Activated T-helper 17 cell treated with anti-CD3 and anti-CD28 coated beads, Interleukin-2, amount 50 U/mL, for 72 hours (primary cell): ENCODE measurements at places on chromosomes 12 and 14.

GRCh38 chr12:50739611-50740010 is 24.3 kb upstream of the ATF1 start:
- peak; percentile 31 for ATAC-seq

DNA sequence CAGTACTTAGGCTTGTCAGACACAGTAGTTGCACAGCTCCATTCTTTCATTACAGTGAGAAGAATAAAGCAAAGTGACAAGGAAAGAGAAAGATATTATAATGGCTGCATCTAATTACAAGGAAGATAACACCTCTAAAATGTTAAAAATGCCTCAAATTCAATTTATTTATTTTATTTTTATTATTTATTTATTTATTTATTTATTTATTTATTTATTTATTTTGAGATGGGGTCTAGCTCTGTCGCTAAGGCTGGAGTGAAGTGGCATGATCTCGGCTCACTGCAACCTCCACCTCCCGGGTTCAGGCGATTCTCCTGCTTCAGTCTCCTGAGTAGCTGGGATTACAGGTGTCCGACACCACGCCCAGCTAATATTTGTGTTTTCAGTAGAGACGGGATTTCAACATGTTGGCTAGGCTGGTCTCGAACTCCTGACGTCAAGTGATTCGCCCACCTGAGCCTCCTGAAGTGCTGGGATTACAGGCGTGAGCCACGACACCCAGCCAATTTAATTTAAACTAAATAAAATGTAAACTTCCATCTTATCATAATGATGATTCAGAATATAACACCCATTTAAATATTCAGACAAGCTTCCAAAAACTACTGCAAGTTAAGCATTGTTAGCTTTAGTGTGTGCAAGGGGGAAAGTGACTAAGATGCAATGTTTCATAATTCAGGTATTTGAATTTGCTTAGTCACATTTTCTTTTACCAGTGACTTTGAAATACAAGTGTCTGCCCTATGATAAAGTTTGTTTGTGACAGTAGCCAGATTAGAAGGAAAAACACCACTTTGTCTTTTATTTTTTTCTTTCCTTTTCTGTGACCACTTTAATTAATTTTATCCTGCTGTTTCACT is 2.4 kb upstream of the CFAP54 start:
- ATAC-seq, result no peak

DNA sequence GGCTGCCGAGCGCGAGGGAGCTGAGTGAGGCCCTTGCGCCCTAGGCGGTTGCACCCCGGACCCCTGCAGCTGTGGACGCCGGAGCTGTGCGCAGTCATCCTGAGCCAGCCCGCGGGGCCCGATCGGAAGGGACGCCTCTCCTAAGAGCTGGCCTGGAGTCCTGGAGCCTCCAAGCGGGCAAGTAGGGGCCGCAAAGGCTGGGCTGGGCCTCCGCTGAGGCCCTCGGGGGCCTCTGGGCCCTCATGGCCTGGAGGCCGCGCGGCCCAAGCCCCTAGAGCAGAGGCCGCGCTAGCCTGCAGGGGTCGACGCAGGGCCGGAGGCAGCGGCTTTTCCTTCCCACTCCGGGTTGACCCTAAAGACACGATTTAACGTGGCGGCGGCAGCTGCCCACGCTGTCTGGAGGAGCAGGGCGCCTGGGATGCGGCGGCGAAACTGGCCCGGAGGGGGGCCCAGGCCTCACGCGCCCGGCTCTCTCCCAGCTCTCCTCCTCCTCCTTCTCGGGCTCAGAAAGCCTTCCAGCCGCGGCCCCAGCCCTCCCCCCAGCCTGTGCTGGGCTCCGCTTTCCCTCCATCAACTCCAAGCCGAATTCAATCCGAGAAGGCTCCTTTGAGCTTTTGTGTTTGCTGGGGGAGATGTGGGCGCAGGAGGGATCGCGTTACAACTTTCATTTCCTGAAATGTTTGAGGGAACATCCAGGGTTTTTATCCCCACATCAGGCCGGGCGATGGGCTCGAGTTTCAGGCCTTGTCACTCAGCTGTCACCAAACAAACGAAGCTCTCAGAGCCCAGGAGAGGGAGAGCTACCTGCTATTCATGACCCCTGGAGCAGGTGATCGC is 11.6 kb downstream of the SIX1 start:
- ATAC-seq, result peak; percentile 7

GRCh38 chr14:75217508-75218206 is 41.2 kb upstream of the TMED10 start:
- no peak for ATAC-seq

GRCh38 chr14:55062517-55063351 is 11.3 kb downstream of the MAPK1IP1L start:
- ATAC-seq, result no peak

DNA sequence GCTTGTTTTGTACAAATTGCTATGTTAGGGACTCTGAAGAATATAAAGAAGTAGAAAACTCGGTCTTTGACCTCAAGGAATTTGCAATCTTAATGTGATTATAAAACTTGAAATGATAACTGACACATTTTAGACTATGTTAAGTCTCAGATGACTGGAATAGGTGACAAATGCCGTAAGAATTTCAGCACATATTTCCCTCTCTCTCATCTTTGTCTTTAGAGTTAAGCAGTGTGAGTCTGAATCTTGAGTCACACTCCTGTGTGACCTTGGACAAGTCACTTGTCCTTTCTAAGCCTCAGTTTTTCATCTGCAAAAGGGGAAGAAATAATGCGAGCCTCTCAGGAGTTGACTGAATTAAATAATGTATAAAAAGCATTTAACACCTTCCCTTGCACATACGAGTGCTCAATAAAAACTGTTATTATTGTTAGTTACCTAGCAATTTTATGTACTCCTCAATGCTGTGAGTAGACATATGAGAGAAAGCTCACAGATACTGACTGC is 103.7 kb downstream of the DYRK2 start:
- no peak for ATAC-seq

DNA sequence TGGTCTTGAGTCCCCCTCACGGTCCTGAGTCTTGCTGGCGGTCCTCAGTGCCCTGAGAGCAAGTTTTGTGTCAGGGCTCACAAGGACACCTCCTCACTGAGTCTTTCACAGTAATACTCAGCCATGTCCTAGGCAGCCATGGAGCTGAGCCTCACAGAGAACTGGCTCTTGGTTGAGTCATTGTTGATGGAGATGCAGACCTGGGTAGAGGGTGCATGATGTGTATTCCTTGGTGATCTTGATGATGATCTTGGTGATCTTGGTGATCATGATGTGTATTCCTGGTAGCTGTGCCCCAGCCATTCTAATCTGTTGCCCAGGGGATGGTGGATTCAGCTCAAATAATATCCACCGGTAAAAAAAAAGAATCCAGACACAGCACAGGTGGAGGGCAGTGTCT is 495.4 kb downstream of the TMEM121 start:
- peak; percentile 50 for ATAC-seq

- ATAC-seq, result no peak
These were observed 39.1 kb downstream of the SLC8A3 start for GRCh38 chr14:70149596-70150165.

DNA sequence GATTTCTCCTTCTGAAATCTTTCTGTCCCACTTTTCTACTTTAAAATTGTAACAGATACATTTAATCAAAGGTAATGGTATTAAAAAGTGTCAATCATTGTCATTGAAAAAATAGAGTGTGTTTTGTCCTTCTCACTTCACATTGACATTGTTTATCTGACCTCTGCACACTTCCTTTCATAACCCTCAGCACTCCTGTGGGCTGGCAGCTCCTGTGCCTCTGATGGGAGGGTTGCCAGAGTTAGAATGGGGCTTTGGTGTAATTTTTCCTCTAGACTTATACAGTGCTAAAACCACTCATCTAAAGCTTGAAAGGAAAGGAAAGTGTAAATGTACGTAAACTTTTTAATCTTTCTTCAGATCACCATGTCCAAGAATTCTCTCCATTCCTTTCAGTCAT is 23.7 kb downstream of the KCNA1 start:
- ATAC-seq, result no peak

GRCh38 chr14:24597403-24597802 is 12.1 kb downstream of the GZMH start:
- ATAC-seq, result no peak

DNA sequence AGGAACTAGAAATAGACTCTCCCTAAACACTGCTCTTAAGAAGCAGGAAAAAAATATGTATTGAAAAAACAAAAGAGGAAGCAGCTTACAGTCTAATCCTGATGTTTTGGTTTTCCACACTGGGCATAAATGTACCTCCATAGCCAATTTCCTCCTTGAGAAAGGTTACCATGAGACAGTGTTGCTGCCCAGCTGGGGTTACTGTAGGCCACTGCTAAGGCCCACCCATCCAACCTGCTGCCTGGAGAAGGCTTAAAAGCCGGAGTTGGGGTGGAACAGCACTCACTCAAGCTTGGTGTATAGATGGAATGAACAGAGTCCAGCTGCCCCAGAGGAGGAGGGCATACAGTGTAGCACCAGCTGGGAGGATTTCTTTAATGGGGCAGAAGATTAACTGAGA is 41.1 kb downstream of the ERG28 start:
- ATAC-seq, result no peak

DNA sequence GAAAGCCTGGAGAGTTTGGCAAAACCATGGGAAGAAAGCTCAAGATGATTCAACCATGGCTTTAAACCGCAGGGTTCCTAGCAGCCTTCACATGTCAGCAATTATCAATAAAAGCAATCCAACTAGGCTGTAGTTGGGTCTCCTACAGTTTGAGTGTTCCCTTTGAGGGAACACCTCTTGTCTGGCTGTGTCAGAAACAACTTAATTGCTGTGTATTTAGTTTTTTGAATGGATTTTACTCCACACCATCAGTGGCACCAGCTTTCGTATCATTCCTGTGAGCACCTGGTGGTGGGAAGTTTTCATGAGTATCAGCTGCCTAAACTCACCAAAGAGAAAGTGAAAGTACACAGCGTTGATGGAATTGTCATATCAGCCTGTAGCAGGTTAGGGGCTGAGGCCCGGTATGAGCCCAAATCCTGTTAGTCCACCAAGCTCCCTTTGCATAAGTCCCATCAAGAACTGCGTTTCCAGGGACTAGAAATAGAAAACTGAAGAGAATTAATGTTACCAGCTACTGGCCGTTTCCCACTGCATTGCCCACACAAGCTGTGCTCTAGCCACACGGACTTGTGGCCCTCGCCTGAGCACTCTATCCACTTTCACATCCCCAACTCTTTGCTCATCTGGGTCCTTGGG is 10.9 kb upstream of the IL26 start:
- ATAC-seq, result peak; percentile 52

- no peak for ATAC-seq
These were observed 91.6 kb downstream of the NTF3 start for GRCh38 chr12:5523396-5524115.

- ATAC-seq, result no peak
These were observed 104.2 kb downstream of the ADCK1 start for GRCh38 chr14:77903937-77904617.

DNA sequence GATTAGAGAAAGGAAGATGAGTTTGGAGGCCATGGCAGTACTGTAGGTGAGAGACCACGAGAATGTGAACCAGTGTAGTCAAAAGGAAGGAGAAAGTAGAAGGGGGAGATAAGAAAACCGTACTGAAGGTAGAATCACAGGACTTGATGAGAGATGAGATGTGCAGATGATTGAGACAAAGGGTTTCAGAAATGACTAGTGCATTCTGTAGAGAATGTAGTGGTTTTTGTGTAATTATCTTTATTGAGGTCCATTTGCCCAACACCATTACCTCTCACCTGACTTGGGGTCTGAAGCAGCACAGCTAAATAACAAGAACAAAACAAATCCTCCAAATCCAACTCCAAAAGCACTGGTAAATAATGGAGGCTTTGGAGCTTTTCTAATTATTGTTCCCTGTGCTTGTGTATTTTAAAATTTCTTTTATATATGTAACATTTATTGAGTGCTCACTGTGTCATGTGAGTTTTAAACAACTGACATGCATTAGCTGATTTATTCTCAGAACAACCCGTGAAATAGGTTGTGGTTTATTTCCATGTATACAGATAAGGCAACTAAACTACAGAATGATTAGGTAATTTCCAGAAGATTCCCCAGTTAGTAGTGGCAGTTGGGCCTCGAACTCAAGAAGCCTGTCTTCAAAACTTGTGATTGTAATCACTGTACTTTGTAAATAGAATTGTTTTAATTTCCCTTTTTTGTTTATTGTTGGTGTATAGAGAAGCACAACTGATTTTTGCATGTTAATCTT is 390.0 kb downstream of the AEBP2 start:
- peak; percentile 43 for ATAC-seq

DNA sequence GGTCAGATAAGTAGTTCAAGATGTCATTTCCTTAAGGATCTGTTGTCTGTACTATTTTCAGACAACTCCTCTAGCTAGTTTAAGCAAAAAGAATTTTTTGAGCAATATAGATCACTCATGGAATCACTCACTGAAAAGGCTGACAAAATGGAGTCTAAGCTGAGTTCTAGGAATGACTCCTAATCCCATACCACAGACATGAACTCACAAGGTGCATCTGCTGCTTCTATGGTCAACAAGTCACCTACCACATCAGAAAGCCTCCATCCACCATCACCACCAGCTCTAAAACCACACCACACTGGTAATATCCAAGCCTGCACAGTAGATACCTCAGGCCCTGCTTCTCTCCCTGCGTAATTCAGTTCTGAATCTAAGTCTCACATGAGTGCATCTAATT is 33.0 kb downstream of the PWP1 start:
- peak; percentile 85 for ATAC-seq

DNA sequence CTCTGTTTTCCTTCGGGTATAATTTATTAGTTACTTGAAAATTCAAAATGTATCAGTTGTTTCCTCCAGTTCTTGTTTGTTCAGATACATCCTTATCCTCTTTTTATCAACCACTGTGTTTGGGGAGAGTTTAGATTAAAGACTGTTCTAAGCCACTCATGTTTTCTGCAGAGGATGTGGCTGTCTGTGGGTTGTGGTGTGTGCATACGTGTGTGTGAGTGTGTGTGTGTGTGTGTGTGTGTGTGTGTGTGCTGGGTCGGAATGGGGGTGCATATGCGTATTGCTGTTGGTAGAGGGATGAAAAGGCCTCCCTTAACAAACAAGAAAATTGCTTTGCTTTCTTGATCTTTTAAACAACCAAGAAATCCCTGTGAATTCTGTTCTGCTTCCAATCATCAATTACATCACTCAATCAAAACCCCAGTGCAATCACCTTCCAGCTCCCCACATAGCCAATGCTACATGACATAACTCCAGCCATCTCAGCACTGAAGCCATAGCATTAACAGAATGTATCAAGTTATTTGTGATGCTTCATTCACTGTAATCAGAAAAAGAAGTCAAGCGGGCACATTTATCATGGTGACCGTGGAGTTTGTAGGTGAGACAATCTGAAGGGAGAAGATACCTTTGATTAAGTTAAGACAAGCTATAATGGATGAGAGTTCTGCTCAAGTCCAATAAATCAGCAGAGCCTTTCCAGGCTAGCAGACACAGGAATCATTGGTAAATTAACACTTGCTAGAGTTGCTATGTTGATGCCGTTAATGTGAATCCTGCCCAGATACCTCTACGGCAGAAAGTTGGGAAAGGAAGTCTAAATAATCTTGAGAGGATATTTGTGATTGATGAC is 131.9 kb downstream of the RMST start:
- no peak for ATAC-seq
